Epithelial cell of proximal tubule (primary cell): ENCODE measurements at places on chromosomes 7 and 10. TPM values are rescaled to one million over a fixed set of nuclear protein-coding genes. Genes with fewer than 3 reads are reported as not detected.
A peak's percentile ranks its signal among the peaks of the same experiment; 100 is the strongest.

DNA sequence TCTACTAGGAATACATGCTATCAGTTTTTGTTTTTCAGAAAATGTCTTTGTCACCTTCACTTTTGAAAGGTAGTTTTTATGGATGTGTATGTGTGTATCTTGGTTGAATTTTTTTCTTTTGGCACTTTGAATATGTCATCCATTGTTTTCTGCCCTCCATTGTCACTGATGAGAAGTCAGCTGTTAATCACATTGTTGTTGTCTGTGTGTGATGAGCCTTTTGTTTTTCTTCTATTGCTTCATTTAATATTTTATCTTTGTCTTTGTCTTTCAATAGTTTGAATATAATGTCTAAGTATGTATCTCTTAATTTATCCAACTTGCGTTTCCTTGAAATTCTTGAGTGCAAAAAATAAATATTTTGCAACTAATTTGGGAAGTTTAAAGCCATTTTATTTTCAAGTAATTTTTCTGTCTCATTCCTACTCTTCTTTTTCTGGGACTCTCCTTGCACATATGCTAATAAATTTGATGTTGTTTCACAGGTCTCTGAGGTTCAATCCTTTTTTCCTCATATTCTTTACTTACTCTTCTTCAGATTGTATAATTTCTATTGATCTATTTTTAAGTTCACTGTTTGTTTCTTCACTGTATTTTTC lies 546.9 kb upstream of the GHITM start:
- no peak for DNase-seq

DNA sequence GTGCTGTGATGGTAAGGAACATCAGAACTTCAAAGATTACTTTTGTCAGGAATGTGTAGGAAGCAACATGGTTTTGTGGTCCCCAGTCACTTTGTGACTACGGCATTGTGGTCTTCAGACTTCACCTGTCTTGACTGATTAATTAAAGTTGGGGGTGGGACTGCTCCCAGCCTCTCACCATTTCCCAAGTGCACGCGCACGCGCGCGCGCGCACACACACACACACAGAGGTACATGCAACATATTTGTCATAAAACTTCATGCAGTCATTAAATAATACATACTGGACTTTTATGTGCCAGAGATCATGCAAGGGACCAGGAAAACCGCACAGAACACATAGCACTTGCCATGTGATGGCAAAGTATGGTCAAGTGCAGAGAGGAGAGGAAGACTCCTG lies 181.2 kb downstream of the EVX1 start:
- no peak for DNase-seq

SYNPO2L gene
- not detected in 2 replicates for total RNA-seq

DNA sequence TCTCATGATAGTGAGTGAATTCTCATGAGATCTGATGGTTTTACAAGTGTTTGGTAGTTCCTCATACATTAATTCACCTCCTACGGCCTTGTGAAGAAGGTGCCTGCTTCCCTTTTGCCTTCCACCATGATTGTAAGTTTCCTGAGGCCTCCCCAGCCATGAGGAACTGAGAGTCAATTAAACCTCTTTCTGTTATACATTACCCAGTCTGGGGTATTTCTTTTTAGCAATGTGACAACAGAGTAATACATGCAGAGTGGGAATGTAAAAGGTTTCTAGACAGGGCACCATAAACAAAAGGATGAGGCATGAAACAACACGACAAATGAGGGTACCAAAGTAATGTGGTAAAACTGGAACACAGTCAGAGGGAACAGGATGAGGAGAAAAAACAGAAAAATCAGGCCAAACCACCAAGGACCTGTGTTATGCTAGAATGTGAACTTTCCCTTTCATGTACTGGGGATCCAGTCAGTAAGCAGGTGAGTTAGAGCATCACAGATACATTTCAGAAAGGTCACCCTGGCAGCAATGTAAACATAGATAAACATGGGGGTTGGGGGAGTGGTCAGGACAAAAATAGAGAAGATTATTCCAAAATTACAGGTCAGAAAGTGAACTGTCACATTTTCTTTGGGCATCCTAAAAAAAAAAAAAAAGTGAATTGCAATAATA lies 31.9 kb downstream of the ANKRD26 start:
- no peak for DNase-seq

GRCh38 chr7:30700941-30701340 lies 18.7 kb upstream of the CRHR2 start:
- no peak for DNase-seq

GRCh38 chr10:73873838-73874215 lies 528 bp downstream of the CAMK2G start:
- DNase-seq: no peak

DNA sequence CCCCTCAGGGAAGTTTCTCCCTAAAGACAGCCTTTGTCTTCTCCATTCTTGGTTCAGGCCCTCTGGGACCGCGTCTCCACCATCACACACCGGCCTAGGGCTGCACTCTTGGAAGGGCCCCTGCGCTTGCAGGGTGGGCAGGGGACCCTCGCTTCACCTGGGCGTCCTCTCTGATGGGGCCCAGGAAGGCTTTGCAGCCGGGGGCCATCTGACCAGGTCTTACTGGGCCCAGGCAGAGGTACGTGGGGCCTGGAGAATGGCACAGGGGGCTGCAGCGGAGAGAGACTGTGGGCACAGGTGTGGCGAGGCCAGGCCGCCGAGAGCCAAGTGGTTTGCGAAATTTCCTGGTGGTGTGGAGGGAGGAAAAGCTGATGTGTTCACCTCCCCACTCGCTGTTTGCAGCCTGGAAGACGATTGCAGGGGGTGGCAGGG lies 44.4 kb downstream of the ALOX5 start:
- DNase-seq: no peak

ARMS2 gene
- not detected in 2 replicates for total RNA-seq

ARHGAP22 gene
- 11.2 and 24.5 TPM in 2 replicates for total RNA-seq

DNA sequence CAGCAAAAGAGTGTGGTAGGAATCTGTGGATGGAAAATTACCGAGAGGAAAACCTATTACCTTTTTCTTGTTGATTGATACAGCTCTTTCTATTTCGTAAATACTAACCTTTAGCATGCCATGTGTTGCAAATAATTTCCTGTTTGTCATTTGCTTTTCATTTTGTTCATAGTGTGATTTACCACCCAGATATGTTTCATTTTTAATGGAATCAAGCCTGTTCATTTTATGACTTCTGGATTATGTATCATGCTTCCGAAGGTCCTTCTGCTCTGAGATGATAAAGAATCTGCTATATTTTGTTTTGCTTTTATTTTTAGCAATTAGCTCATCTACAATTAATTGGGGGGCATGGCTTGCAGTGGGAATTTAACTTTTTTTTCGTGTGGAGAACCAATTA lies 46.5 kb downstream of the INPP5F start:
- DNase-seq: no peak

DNA sequence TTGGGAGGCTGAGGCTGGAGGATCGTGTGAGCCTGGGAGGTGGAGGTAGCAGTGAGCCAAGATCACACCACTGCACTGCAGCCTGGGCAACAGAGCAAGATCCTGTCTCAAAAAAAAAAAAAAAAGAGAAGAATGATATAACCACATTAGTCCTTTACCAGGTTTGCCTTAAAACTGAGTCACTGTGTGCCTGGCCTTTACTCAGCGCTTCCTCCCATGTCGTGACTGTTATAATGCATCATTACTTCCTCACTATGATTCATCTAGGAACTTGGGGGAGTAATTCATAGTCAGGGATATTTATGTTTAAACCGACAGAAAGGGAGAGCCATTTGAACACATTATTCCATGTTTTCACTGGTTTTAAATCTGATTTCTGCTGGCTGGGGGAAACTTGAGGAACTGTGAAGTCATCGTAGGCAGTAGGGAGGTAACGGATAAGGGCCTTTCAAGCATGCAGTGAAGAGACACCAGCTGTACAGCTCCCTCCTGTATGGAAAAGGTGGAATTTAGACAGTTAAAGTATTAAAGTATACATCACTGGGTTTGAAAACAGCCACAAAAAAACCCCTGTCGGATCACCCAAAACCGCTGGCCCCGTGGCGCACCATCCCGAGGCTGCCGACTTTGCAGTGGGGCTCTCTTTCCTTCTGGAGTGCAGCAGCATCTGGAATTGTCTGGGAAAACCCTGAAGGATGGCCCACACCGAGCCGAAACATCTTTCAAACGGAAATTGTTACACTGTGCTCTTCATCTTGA lies 119.8 kb downstream of the NKX6-2 start:
- peak; percentile 67 for DNase-seq

DNA sequence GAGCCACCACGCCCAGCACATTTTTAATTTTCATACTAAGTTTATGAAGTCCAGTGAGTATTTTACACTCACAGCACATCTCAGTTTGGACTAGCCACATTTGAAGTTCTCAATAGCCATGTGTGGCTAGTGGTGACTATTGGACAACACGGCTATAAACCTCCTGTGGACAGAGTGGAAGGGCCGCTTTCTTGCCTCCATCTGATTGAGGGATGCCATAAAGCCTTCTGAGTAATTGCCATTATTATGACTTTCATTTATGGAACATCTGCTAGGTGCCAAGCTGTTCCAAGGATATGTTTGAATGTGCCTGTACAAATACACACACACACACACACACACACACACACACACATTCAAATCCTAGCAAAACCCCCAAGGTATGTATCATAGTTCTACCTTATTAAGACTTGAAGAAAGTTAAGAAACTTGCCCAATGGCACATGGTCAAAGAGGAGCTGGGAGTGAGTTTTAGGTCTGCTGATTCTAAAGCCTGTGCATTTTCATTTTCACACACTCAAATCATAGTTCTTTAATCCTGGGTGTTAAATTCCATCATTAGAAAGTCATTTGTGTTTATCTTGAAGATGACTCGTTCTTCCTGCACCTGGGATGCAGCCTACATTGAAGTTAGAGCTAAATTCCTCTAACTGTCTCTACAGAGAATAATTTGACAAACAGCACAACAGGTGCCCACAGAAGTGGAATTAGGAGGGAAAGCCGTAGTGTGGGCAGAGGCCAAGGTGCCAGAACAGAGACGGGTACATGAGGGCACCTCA lies 143.3 kb downstream of the PKD1L1 start:
- no peak for DNase-seq

C10orf90 gene
- total RNA-seq: not detected in 2 replicates

COL26A1 gene
- total RNA-seq: not detected in 2 replicates

MRC1 gene
- total RNA-seq: not detected in 2 replicates

DNA sequence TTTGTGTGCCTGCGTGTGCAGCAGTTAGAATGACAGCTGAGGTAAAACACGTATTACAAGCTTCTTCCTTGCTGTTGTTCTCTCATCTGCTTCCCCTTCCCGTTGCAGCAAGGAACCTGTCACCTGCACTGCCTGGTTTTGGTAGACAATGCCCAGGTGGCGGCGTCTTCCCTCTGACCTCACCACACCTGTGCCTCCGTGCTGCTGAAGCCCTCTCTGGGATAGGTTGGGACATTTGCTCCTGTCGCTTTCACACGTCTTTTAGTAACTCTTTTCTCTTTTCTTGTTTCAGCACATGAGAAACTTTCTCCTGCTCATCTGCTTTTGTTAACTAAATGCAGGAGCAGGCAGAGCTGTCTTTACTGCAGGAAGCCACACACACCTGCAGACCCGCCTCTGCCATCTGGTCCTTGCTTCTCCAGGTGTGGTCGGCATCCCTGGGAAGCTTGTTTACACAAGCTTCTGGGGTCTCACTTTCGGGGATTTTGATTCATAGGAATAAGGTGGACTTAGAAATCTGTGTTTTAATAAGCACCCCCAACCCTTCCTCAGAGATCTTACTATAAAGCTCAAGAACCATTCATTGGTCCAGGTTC lies 60.7 kb upstream of the EXOC6 start:
- no peak for DNase-seq

DNA sequence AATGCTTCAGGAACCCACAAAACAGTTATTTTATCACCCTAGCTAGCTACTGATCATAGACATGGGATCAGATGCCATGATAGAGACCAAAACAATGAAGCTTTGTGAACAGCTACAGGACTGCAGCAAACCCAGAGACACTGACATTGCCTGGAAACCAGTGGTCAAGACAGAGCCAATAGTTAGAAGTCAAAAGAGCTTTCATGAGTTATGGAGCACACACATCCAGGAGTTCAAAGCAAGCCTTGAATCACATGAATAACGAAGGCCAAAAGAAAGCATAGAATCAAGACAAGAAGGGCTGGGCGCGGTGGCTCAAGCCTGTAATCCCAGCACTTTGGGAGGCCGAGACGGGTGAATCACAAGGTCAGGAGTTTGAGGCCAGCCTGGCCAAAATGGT lies 34.5 kb upstream of the GSAP start:
- no peak for DNase-seq

SPDYE8 gene
- not detected in 2 replicates for total RNA-seq

DNA sequence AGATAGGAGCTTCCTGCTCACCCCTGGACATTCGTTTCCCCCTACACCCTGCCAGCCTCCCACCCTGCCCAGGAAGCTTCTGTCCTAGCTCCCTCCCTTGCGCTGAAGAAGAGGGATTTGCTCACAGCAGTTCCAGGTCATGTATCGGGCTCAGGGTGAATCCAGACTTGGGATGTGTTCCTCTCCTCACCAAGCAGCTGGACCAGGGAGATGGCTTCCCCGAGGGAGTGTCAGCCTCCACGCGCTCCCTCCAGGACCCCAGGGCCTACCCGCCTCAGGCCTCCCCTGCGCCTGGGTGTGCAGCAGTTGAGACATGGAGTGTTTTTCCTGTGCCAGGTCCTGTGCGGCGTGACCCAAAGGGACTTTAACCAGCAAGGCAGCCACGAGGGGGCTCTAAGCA lies 435.6 kb upstream of the FOXK1 start:
- no peak for DNase-seq

LMOD2 gene
- not detected in 2 replicates for total RNA-seq

DNA sequence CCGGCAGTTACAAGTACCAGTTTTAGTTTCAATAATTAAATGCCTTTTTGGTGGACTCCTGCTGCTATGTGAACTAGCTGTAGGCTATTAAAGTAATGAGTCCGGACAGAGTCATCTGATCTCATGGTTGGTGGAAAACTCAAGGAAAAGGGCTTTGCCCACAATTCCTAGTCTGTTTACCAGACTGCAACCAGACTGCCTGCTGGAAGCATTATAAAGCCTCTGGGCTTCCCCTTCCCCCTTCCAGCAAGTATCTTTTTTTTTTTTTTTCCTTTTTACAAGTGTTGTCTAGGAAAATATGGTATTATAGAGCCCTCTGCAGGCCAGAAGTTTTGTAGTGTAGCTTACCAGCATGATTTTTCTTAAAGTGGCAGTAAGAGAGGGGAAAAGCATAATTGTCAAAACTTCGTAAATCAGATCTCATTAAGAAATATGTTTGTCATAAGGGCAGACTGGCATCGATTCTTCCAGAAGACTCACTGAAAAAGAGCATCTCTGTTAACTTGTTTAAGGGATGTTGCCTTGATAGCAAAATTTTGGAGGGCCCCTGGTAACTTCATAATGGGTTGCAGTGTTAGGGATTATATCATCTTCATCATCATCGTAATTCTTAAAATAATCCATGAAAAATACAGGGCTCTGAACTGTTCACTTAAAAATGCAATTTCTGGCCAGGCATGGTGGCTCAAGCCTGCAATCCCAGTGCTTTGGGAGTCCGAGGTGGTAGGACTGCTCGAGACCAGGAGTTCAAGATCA lies 181.3 kb downstream of the TAX1BP1 start:
- peak; percentile 75 for DNase-seq

EIF5AL1 gene
- 0.35 and 0.43 TPM in 2 replicates for total RNA-seq

- DNase-seq: no peak
Measured at GRCh38 chr7:13742811-13743210, 246.7 kb downstream of the ETV1 start.

SLC16A12 gene
- total RNA-seq: 1.2 and 3.7 TPM in 2 replicates

ZNF680 gene
- total RNA-seq: 8.1 and 13.1 TPM in 2 replicates
